Fibroblast of skin of right biceps (primary cell): ENCODE measurements at places on chromosomes 13 and 19.

- no peak for DNase-seq
These were observed 35.0 kb downstream of the EFNB2 start for GRCh38 chr13:106500445-106500844.

GRCh38 chr19:56162258-56162657 lies 13.6 kb upstream of the GALP start:
- DNase-seq, result no peak

DNA sequence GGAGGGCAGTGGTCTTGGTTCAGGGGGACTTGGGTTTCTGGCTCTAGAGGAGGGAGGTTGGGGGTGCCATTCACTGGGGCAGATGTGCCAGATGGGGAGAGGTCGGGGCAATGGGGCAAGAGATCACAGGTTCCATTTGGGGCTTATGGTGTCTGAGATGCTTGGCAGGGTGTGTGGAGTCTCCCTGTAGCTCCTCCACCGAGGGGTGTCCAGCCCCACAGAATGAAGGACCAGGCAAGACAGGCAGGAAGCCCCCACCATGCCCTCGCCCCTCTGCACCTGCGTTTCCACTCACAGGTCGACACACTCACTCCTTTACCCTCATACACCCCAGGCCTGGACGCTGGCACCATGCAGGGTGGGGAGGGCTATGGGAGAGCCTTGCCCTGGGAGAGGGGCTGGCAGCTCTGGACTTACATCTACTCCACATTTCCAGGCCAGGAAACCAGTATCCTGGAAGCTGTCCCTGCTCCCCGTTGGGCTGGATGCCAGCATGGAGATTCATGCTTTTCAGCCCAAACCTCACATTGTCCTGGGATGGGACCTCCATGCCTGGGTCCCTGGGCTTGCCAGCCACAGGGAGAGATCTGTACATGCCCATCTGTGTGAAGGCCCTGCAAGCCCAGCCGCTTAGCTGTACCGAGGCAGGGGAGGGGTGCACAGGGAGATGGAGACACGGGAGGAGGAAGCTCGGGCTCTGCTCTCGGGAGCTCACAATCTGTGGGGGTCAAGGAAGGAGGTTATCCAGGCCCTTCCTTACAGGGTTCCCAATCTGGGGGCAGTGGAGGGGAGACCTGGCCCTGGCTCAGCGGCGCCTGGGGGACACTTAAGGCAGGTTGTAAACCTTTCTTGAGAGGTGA lies 77.1 kb downstream of the CHST8 start:
- no peak for DNase-seq

DNA sequence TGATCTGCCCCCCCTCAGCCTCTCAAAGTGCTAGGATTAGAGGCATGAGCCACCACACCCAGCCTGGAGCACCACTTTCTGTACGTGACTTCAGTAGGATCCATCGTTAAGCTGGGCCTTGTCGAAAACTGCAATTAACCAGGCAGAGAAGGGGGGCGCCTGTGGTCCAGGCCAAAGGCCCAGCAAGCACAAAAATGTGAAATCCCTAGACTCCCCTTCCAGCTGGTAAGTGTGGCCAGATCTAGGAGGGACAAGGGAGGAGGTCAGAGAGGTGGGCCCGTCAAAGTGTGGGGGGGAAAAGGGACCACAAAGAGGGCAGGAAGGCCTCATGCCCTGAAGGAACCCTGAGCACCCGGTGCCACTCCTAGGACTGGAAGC lies 13.8 kb downstream of the DDX39A start:
- DNase-seq, result no peak

DNA sequence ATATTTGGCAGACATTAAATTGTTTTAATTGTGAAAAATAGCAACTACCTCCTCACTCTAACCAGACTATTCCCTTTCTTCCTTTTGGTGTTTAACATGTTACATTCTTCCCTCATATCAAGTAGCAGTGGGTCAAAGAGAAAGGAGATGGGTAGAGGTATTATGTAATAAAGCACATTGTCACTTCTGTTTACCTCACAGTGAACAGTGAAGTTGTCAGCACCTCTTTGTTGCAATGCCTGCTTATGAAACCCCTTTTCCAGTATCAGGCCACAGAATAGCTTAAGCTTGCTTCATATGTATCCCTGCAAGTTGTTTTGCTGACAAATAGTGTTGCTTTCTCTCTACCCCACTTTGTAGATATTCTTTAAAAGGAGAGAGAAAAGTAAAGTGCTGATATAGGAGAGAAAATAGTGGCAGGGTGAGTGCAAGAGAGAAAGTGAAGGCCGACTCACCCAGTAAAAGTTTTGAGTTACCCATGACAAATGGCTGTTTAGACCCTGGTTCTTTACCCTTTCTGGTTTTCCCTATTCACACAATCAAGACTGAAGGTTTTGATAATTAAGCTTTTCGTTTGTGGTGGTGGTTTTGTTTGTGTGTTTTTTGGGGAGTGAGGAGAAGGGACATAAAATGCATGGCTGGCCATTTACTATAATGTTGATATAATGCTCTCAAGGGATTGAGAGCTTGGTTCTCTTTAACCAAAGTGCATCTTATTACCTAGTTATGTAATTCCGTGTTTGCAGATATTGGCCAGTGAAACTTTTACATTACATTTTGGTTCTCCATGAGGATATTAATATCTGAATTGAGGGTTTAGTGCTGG lies 3.7 kb downstream of the ITM2B start:
- DNase-seq, result no peak

DNA sequence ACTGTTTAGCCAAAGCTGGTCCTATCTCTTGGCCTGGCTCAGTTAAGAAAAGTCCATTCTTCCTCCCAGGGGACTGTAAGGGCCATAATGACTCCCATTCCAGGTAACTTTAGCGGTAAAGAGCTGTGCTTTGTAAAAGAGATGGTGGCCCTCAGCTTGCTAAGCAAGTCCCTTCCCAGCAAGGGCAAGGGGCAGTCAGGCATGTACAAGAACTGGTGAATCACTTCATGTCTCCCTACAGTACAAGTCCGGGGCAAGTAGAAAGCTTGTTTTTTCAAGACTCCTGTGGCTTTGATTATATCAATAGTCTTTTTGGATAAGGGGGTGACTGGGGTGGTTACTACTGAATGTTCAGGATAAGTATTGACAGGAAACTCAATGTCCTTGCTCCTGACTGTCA lies 88.9 kb downstream of the SLC25A15 start:
- no peak for DNase-seq

DNA sequence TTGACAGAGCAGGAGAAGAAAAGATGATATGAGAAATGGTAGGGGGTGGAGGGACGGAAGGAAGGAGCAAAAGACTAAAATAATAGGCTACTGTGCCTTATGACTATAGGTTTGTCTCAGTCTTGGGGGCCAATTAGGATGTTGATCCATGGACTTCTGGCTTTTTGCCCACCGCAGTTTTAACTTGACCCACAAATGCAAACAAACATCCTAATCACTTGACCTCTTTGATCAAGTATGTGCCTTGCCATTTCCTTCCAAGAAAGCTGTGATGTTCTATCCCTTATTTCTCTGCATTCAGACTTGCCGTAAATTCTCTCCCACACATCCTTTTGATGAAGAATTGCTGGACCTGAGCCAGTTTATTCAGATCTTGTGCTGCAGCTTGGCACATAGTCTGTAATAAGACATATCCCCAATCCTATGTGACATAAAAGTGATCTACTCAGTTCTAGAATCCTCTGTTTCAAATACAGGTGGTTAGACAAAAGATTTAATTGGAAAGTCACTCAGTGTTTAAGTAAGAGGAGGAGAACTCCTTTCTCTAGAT lies 62.8 kb downstream of the TPT1 start:
- no peak for DNase-seq

DNA sequence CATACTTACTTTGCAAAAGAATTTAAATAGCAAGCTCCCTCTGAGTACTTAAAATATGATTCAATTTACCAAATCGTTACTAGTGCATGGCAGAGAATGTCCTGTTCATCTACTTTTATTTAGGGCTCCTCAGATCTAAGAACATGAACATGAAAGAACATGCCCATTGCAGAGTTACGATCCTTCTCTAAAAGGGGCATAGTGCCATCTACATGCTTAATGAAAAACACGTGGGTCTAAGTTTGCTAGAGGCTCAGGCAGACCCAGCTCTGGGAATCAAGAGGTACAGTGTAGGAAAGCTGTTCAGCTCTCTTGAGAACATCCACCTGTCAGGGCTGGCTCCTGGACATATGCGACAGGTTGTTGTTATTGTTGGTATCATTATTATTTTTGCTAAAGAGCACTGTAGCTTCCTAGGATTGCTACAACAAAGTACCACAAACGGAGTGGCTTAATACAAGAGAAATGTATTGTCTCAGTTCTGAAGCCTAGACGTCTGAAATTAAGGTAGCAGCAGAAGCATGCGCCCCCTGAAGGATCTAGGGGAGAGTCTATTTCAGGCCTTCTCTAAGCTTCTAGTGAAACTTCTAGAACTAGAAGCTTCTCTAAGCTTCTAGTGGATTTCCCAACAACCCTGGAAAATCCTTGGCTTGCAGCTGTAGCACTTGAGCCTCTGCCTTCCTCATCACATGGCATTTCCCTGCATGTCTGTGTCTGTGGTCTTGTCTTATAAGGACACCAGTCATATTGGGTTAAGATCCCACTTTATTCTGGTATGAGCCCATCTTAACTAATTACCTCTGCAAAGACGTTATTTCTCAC lies 133.9 kb downstream of the DCT start:
- DNase-seq, result peak; percentile 39

DNA sequence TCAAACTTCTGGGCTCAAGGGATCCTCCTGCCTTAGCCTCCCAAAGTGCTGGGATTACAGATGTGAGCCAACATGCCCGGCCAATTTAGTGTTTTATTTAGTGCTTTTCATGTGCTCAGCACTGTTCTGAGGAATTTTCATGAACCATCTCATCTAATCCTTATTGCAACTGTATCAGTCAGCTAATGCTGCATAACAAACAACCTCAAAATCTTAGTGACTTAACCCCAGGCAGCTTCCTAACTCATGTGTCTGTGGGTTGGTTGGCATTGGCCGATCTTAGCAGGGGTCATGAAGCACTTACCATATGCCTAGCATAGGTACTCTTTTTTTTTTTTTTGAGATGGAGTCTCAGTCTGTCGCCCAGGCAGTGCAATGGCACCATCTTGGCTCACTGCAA lies 6.2 kb upstream of the SDHAF1 start:
- DNase-seq, result no peak

- no peak for DNase-seq
These were observed 1216.0 kb downstream of the SLITRK5 start for GRCh38 chr13:88887045-88887662.

GRCh38 chr19:55489711-55490477 lies 1.7 kb downstream of the SSC5D start:
- DNase-seq, result peak; percentile 25

GRCh38 chr13:35882722-35883497 lies 248.3 kb downstream of the DCLK1 start:
- DNase-seq, result no peak

DNA sequence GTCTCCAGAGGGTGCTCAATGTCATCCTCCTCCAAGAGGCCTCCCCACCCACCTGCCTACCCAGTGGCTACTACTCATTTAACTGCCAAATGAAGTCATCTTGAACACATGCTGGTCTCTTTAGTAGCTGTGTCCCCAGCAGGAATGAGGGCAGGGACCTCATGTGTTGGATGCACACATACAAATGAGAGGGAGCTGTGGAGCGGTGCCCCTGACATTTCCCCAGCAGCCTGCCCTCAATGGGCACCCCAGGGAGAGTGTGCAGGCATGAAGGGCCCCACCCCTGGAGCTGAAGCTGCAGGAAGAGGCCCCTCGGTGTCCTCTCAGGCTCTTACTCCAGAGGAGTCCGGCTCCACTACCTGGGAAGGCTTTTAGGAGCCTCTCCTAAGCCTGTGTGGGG lies 1322.7 kb downstream of the UQCRFS1 start:
- DNase-seq, result no peak

DNA sequence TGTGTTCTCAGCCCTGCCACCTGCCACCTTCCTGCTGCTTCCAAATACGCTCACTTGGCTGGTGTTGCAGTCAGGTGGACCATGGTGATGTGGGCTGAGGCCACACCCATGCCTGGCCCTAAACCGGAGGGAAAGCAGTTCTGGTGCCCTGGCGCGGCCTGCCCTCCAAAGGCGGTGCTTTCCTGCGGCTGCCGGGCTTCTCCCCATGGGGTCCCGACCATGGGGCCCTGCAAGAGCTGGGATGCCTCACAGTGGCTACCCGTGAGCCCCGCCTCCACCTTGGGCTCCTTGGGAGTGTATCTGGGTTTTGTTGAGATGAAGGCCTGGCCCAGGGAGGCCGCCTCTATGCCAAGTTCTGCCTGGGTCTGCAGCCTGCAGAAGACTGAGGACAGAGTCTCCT lies 73.7 kb downstream of the ERICH6B start:
- DNase-seq, result no peak

- DNase-seq, result no peak
These were observed 4.2 kb downstream of the PDCD2L start for GRCh38 chr19:34408411-34408810.

- DNase-seq, result no peak
These were observed 2771.0 kb upstream of the PCDH20 start for GRCh38 chr13:64186503-64187250.

- no peak for DNase-seq
These were observed 247.7 kb downstream of the OLFM4 start for GRCh38 chr13:53276265-53276664.

DNA sequence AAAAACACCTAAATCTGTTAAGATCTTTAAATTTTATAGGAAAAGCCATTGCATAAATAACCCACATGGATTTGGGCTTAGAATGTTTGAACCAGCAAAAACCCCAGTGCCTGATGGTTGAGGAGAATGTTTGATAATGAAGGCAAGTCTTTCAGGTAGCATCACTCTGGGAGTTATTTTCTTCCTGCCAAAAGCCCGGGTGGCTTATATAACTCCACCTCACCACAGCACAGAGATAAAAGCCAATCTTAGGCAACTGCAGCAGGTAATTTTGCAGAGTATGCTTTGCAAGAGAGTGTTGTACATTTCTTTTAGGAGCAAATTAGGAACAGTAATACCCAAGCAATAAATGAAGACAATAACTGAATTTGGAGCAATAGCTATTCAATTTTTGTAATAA lies 7.8 kb upstream of the WASF3 start:
- DNase-seq, result no peak

GRCh38 chr19:5014941-5015340 lies 46.0 kb downstream of the KDM4B start:
- no peak for DNase-seq

GRCh38 chr13:85799097-85799582 lies at the start of gene SLITRK6:
SLITRK6 (minus strand) TSS chr13:85799419; CDS start chr13:85796508, 2,911 bp downstream.
- DNase-seq, result peak; percentile 71

DNA sequence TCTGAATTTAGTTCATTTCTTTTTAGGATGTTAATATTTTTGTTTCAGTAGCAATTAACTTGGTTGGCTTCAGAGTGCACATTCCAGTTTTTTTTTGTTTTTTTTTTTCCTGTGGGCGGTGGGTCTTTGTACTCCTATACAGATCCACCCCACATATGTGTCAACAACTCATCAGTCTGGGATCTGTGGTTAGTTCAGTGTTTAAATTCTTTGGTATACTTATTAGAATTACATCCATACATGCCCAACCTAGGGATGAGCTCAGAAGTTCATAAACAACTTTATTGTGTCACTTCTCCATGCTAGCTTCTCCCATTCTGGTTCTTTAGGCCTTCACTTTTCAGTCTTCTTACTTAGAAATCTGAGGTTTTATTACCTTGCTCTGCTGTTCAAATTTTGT lies 50.9 kb downstream of the PCCA start:
- peak; percentile 71 for DNase-seq

GRCh38 chr19:40144947-40145748 lies 46.1 kb upstream of the MAP3K10 start:
- no peak for DNase-seq

GRCh38 chr13:97112446-97113152 lies 109.5 kb upstream of the MBNL2 start:
- DNase-seq, result peak; percentile 14

GRCh38 chr19:35869327-35870123 lies 1.2 kb downstream of the APLP1 start:
- DNase-seq, result peak; percentile 68
